ENCODE measurements at places on chromosomes 13 and 19.

GRCh38 chr13:109209526-109209925 is 576.9 kb downstream of the IRS2 start:
- no peak for DNase-seq

DNA sequence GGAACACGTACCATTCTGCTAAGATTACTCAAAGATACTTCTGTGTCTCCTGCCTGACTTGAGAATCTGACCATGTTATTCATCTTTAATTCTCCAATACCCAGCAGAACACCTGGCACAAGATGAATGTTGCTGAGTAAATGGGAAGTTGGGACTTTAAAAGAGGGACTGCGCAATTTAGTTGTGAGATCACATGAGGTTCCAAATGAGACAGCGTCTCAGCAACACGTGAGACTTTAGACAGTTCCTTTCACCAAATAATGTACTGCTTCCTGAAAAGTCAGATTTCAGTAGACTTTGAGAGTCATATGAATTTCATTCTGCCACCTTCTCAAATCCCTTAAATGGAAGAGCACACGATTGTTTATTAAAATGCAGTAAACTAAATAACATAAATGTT is 36.7 kb downstream of the DOCK9 start:
- DNase-seq, result no peak

GRCh38 chr13:102359264-102359663 is 42.6 kb downstream of the FGF14 start:
- no peak for DNase-seq

- no peak for DNase-seq
Observed at GRCh38 chr13:32647926-32648325, 61.7 kb downstream of the PDS5B start.

DNA sequence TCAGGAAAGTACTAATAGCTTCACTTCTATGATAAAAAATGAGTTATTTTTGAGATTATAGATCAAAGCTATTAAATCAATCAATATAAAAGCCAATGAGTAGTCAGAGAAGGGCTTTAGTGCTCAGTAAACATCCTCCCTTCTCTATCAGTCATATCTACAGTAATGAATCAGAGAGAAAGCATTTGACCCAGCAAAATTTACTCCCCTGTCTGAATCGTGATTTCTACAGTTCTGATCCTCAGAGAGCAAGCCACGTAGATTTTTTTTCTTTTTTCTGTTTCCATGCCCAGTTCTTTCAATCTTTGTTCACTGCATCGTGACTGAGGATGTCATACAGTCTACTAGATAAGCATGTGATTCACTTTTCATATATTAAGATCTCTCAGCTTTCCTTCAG is 16.2 kb upstream of the MBNL2 start:
- no peak for DNase-seq

- no peak for DNase-seq
Observed at GRCh38 chr13:110531100-110531499, 30.4 kb downstream of the RAB20 start.

- DNase-seq, result no peak
Observed at GRCh38 chr13:104920091-104920490, 1615.4 kb downstream of the EFNB2 start.

- DNase-seq, result no peak
Observed at GRCh38 chr13:101065329-101065728, 351.0 kb downstream of the NALCN start.

DNA sequence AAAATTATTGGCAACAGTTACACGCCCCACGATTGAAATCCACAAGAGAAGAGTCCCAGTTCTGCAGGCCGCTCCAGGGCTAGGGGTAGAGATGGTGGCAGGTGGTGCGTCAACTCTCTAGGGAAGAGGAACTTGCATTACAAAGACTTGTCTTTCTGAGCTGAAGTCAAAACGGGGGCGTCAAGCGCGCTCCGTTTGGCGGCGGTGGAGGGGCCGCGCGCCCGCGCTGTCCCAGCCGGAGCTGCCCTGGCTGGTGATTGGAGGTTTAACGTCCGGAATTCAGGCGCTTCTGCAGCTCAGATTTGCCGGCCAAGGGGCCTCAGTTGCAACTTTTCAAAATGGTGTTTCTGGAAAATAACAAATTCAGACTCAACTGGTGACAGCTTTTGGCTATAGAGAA is 38.9 kb downstream of the SOX1 start:
- no peak for DNase-seq

- no peak for DNase-seq
Observed at GRCh38 chr13:46717856-46718255, 79.1 kb downstream of the ESD start.

DNA sequence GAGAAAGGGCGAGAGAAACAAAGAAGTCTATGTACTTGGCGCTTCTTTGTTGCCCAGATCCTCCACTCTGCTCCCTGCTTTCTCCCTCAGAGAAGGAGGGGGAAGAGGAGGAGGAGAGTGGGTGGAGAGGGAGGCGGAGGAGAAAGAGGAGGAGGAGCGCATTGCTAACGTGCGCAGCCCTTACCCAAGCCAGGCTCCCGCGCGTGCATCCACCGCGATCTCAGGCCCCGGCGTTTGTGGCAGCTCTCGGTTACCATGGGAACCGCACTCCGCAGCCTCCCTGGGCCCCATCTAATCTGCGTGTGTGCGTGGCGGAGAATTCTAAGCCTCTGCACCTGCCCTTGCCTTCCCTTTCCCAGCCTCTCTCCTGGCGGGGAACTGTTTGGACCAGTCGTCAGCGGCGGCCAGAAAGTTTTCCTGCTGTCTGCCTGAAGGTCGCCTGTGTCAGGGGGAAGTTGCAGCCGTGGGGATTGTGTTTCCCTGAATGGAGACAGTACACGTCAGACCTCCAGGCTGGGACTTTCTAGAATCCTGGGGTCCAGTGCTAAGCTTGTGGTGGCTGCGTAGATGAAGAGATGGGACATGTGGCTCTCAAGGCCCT is at the start of gene ERICH6B:
ERICH6B (minus strand) TSS at position 239 of the 601 bp plus-strand sequence. CDS start 18,734 bp downstream, outside the sequence.
- no peak for DNase-seq

GRCh38 chr13:27933118-27933517 is 13.3 kb downstream of the PDX1 start:
- no peak for DNase-seq

GRCh38 chr19:33235996-33236350 is 10.3 kb upstream of the SLC7A10 start:
- DNase-seq, result no peak

- DNase-seq, result no peak
Observed at GRCh38 chr19:34181111-34181864, 9.0 kb downstream of the LSM14A start.

- DNase-seq, result no peak
Observed at GRCh38 chr19:49669516-49669915, 3.8 kb downstream of the BCL2L12 start.

DNA sequence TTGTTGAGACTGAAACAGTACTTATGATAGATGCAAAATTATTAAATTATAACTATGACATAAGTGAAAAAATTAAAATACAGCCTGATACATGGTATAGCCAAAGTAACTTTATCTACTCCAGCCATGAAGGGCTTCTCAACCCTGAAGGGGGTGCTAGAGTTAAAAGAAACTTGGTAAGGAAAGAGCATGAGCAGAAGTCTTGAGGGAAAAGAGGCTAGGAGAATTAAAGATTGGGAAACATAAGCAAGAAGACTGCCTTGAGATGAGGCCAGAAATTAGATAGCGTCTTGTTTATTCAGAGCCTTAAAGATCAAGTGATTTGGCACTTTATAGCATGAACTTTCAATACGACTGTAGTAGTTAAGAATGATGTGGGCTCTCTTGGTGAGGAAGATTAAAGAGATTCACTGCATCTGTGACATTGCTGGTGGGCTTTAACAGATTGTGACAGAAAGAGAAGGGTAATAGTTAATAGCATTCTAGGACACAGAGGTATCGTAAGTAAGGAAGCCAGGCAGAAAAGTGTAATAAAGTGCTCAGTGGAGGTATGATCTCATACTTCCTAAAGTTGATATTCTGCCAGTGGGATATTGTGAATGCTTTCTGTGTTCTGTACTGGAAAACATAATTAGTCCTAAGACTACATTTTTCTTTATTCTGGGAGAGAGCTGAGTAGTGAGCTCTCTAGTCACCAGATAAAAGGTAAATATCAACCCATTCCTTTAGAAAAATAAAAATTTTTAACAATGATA is 385.4 kb upstream of the PRR20A start:
- DNase-seq, result no peak

GRCh38 chr19:1082165-1082927 is 12.8 kb downstream of the POLR2E start:
- peak; percentile 44 for DNase-seq

GRCh38 chr19:36918090-36918489 is 2.0 kb downstream of the ZNF568 start:
- no peak for DNase-seq

- no peak for DNase-seq
Observed at GRCh38 chr19:18895824-18896341, at the start of gene CERS1. TSS of gene CERS1 (minus strand) at chr19:18896158. CDS start at chr19:18896072, 86 bp downstream.

- no peak for DNase-seq
Observed at GRCh38 chr13:71867131-71867814, at the start of gene DACH1. TSS of gene DACH1 (minus strand) at chr13:71867204.

DNA sequence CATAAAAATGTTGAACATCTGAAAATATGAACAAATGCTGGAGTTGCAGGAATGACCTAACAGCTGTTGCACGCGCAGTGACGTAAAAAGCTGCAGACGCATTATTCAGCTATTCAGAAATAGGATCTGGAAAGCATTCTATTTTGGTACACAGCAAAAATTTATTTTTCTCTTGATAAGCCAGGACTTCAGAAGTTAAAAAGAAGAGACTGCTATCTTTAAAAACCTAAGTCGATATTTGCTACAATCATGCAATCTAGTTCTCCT is 36.9 kb upstream of the STARD13 start:
- no peak for DNase-seq

DNA sequence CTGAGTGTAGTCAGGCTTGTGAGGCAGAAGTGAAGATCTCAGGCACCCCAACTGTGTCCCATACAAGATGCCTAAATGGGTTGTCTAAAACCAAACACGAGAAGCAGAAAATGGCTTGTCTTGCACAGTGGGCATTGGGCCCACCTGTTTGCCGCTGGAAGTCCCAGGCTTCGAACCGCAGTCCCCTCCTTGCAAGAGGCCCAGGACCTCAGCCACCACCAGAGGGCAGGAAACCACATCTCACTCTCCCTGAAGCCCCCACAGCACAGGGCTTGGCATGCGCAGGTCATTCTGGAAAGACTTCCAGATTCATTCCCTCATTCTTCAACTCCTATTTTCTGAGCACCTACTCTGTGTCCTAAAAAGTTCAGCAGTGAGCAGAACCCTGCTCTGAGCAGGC is 973.7 kb downstream of the UQCRFS1 start:
- DNase-seq, result no peak

DNA sequence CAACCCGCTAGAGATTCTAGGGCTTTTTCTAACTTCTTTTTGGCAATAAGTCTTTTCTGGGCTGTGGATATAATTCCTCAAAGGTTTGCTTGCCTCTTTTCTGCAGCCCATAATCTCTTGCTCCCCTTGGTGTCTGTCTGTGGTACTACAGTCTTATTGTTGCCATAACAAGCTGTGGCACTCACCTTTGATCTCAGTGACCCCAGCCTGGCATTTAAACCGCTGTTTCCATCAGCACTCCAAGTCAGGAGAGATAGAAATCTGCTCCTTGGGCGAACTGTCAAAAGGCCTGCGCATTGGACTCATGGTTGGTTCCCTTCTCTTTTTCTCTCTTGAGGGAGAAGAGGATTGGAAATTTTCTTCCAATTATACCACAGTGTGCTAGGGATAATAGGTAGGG is 14.5 kb upstream of the MPHOSPH8 start:
- no peak for DNase-seq

GRCh38 chr19:1416014-1416841 is 8.8 kb downstream of the DAZAP1 start:
- no peak for DNase-seq

DNA sequence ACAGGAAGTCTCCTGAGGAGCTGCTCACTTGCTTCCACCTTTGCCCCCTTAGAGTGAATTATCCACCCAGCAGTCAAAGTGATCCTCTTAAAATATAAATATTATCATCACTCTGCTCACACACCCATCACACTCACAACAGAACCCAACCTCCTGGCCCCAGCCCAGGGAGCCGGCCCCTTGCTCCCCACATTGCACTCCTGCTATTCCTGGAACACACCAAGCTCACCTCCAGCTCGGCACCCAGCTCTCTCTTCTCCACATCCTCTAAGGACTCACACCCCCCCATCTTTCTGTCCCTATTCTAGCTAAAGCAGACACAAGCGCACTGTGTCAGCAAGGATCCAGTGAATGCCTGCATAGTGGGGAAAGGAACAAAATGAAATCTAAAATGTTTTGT is 7.0 kb downstream of the TUBGCP3 start:
- DNase-seq, result no peak

DNA sequence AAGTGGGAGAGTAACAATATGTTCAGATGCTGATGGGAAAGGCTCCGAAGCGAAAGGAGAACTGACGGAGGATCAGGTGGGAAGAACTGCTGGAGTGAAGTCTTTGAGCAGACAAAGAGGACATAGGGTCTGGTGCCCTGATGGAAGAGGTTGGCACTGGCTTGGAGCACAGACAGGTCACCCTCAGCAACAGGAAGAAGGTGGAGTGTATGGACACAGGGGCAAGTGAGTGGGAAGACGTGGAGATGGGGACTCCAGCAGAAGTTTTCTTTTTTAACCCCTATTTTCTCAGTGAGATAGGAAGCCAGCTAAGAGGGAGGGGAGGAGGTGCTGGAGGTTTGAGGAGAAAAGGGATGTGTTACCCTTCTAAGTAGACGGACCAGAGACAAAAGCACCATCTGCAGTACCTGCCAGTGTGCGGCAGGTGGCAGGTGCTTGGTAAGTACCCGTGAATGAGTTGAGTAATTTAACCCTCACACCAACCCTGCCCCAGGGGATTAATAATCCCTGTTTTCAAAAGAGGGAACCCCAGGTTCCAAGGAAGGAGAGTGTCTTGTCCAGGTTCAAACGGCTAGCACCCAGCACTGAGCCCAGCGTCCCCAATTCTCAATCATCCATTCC is 11.2 kb downstream of the HAS1 start:
- DNase-seq, result no peak

All from stimulated activated CD8-positive, alpha-beta memory T cell treated with anti-CD3 and anti-CD28 coated beads, Interleukin-4, amount 100 ng/mL, for 4 hours (primary cell).